ENCODE measurements at places on chromosomes 13 and 19.

DNA sequence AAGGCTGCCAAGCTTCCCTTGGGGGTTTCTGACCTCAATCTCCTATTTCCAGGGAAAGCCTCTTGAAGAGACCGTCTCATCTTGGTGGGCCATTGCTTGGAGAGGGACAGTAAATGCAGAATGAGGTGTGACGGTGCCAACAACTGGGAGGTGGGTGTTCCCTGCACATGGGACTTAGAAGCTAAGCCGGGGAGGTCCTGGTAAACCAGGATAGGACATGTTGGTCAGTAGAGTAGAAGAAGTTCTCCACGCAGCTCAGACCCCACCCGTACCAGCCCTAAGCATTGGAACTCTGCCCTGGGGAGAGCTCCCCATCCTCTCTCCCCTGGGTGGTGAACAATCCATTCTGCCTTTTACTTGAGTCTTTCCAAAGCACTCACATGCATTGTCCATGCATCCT, 92.0 kb downstream of the SOX1 start:
- DNase-seq: no peak

DNA sequence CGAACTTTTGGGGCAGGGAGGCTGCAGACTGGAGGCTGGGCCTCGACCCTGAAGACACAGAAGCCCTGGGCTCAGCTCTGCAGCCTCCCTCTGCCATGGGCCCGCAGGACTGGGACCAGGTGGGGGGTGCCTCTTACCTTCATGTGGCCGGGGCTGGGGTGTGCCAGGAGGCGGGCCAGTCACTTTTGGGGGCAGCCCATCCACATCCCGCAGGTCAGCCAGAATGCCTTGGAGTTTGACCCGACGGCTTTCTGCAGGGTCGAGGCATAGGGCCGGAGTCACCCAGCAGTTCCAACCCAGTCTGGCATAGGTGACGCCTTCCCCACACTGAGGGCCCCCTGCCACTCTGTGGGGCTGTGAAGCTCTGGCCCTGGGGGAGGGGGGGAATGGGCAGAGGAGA, 10.8 kb upstream of the PRKD2 start:
- no peak for DNase-seq

DNA sequence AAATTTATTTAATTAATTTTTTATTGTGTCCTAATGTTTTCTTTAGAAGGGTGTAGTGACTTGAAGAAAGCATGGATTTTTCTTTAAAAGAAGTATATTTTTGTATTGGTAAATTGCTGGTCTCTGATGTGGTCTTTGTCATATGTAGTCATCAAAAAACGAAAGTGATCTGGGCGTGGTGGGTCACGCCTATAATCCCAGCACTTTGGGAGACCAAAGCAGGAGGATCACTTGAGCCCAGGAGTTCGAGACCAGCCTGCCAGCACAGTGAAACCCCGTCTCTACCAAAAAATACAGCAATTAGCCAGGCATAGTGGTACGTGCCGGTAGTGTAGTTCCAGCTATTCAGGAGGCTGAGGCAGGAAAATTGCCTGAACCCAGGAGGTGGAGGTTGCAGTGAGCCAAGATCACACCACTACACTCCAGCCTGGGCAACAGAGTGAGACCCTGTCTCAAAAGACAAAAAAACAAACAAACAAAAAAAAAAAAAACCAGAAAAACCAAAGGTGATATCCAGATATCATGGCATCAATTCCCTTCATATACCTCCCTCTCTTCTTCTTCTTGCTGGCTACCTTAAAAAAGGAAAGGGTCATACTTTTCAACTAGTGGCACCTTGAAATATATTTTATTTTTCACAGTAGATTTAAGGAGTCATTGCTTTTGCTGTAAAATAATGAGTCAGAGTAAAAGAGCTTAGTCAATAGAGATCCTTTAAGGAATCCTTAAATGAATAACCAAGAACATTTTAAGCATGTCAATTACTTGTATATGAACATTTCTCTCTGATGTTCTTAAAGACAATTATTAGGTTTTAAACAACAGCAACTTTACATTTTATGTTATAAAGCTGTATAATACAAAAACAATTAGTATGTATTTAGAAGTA, 19.9 kb downstream of the KCTD4 start:
- no peak for DNase-seq

GRCh38 chr19:2035590-2035991, 15.5 kb downstream of the MKNK2 start:
- DNase-seq: no peak

DNA sequence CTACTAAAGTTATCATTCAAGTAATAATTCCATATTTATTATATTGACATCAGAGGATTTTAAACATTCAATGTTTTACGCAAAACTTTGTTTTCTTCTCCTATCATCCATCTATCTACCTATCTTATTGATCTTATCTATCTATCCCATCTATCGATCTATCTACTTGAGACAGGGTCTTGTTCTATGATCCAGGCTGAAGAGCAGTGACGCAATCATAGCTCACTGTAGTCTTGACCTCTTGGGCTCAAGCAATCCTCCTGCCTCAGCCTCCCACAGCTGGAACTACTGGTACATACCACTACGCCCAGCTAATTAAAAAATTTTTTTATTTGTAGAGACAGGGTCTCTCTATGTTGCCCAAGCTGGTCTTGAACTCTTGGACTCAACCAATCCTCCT, 27.4 kb downstream of the ZC3H13 start:
- DNase-seq: no peak

GRCh38 chr13:47949799-47950198, 51.3 kb downstream of the SUCLA2 start:
- DNase-seq: no peak

- DNase-seq: no peak
Observed at GRCh38 chr13:48255954-48256353, 22.9 kb downstream of the ITM2B start.

DNA sequence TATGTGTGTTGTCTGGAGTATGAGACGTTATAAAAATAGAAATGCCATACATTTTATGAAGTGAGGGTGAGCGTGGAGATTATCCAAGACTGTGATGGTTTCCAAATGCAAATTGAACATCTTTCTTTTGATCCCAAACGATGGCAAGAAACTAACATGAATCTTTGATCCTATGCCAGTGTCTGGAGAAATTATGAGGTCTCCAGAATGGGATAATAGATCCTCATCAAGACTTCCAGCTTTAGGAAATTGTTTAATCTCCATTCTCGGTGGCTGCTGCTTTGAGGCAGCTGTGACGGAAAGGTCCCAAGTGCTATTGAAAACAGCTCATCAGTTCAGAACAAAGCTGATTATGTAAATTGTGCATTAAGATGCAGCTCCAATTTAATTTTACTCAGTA, 30.8 kb downstream of the CBY2 start:
- DNase-seq: no peak

DNA sequence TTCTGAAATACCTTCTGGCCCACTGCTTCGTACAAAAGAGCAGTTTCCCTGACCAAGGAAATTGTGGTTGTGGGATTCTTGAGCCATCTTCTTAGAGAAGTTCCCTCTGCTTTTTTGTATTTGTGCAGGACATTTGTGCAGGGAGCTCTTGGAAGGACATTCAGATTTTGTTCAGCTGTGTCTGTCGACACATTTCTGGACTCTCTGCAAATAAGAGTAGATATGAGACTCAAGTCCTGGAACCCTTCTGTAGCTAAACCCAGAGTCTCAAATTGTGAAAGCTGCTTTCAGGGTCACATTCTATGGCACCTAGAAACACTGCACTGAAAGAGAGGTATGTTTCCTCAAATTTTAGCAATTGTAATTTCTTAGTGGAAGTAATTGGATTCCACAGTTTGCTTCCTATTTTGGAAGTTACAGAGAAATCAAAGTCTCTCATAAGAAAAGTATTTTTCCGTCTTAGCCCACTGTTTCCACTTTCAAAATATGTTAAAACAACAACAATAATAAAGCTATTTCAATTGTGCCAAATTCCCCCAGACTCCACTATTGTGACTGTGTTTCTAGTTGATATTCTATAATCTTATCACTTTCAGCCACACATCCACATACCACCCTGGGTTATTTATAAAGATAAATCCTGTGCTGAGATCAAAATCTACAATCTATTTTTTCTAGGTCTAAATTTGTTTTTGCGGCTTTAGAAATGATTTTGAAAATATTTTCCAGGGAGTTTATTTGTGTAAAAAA, 224.0 kb downstream of the COG6 start:
- DNase-seq: no peak

DNA sequence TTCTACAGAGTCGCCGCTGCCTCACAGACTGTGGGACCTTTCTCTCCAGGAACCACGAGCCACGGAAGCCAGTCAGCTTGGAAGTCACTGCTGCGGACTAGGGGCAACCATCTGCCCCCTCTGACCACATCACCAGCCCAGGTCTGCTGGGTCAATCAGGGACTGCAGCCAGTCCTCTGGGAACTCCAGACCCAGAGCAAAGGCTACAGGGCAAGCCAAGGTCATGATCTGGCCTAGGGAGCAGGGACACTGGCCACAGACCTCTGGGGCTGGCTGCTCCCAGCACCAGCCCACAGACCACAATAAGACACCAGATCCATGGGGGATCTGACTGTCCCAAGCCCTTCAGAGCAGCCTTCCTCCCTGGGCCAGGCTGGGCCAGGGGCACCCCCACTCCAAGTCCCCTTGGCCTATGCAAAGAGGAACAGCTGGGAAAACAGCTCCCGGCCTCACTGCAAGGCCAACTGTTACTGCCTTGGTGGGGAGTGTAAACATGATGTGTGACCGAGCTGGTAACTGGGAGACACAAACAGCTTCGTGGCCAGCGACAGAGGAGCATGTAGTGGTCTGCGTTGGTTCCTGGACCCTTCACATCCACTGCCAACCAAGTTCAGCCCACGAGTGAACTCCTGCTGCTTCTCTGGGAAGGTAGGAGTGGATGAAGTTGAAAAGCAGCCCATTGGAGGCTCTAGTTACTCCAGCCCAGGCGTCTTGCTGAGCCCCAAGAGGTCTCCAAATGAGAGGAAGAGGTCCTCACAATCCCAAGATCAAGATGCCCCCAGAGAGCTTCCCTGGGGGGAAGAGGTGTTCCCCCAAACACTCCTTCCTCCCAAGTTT, 1.5 kb downstream of the AKT2 start:
- no peak for DNase-seq

GRCh38 chr13:46850214-46850613, 46.6 kb downstream of the HTR2A start:
- no peak for DNase-seq

DNA sequence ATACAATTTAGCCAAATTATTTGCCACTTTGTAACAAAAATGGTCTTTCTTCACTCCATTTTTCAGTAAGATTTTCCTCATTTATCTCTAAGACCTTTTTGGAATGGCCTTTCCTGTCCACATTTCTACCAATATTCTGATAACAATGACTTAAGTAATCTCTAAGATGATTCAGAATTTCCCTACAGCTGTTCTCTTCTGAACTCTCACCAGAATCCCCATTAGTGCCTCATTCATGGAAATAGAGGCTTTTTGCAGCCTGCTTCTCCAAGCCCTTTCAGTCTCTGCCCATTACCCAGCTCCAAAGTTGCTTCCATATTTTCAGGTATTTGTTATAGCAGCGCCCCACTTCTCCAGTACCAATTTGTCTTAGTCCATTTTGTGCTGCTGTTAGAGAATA, 867.0 kb downstream of the GPC5 start:
- DNase-seq: peak; percentile 41
